Stimulated activated CD4-positive, alpha-beta T cell treated with anti-CD3 and anti-CD28 coated beads, Interleukin-15, amount 100 ng/mL, for 24 hours (primary cell): ENCODE measurements at places on chromosomes 3 and 15.
A peak's percentile ranks its signal among the peaks of the same experiment; 100 is the strongest.

DNA sequence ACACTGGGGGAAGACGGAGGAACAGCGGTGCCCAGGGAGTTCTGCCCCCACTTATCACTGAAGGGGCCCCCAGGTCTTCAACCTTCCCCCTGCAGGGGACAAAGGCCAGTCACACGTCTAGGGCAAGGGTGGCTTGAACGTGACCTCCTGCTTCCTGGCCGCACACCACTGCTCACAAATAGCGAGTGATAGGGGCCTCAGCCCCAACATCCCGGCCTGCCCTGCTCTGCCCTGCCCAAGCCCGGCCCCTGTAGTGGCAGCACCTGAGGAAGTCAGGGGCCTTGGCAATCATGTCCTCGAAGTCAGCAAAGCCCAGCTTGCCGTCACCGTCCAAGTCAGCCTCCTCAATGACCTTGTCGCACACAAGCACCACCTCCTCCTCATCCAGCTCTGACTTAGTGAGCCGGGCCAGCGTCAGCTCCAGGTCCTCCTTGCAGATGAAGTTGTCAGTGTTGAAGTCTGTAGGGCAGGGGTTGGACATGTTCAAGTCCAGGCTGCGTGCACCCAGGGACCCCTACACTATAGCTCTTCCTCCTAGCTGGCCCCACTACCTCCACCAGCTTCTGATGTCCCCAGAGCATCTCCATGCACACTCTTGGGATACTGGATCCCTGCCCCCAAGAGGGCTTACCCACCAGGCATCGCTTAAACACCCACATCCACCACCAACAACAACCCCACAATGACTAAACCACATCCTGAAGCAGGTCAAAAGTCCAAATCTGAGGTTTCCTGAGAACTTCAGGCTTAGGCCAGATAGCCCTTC lies 13.3 kb downstream of the SH2D7 start:
- DNase-seq = no peak

DNA sequence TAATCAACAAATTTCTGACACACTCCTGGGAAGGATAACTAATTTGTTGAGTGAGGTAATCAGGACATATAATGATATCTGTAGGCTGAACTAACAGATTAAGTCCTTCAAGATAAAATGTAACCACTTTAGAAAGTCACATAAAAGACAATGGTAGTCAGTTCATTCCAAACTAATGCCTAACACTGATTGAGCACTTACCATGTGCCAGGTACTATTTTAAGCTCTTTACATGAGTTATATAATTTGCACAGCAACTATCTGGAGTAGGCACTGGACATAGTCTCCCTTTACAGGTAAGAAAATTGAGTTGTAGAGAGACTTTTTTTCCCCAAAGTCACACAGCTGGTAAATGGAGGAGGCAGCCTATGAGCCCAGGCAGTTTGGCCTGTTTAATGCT lies 211.2 kb upstream of the CFAP20DC start:
- DNase-seq = no peak

- DNase-seq = no peak
These were observed 22.9 kb upstream of the ABHD10 start for GRCh38 chr3:111955876-111956275.

DNA sequence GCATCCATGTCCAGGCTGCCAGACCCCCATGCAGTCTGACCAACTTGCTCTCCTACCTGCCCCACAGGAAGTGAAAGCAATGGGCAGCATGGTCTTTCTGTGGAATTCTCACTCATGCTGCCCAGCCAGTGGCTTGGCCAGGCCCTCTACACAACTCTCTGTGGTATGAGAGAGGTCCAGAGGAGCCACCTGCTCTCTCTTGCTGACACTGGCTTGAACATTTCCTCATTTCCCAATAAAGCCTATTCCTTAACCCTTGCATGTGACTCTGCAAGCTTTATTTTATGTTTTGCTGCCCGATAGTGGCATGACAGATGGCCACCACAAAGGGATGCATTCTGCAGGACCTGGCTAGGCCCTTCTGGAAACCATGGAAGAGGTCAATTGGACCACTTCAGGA lies 53.8 kb downstream of the CCR1 start:
- DNase-seq = no peak

DNA sequence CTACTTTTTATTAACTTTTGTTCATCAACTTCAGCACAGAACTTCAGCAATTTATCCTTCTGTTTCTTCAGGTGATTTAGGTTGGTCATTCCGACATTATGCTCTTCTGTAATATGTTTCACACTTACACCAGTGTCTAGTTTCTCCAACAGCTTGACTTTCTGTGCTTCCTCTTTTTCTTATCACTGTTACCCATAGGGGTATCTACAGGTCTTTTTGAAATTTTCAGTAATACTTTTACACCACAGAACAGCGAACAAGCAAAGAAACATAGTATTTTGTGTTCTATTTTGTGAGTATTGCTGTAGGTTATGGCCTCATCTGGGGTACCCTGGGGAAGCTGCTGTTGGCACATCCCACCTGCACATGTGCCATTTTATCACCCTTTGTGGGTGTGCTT lies 260.7 kb downstream of the NSUN3 start:
- no peak for DNase-seq

GRCh38 chr3:9976721-9977709 lies 9.6 kb downstream of the EMC3 start:
- peak; percentile 32 for DNase-seq

DNA sequence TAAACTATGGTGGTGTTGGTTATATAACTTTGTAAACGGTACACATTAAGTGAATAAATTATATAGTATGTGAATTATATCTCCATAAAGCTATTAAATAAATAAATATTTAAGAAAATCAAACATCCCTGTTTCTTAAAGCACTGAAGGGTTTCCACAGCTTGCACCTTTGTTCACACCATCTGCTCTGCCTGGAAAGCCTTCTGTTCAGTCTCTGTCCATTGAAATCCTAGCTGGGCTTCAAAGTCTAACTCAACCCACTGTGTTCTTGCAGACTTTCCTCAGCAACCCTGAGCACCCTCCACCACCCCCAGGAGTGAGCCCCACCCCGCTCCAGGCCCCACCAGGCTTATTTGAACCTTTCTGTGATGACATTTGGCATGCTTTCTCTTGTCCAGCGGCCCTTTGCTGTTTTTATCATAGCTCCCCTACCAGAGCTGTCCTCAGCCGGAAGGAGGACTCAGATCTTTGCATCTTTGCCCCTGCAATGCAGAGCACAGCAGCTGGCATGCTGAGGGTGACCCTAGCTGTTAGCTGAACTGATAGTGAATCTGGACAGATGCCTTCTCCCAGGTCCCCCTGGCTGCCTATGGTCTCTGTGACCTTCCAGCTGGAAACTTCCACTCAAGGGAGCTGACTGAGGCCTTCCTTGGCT lies 105.2 kb downstream of the DAPK2 start:
- DNase-seq = no peak

- peak; percentile 4 for DNase-seq
These were observed 53.8 kb downstream of the LRRK1 start for GRCh38 chr15:100972975-100973350.

- no peak for DNase-seq
These were observed 34.0 kb upstream of the CCDC174 start for GRCh38 chr3:14617508-14618023.

DNA sequence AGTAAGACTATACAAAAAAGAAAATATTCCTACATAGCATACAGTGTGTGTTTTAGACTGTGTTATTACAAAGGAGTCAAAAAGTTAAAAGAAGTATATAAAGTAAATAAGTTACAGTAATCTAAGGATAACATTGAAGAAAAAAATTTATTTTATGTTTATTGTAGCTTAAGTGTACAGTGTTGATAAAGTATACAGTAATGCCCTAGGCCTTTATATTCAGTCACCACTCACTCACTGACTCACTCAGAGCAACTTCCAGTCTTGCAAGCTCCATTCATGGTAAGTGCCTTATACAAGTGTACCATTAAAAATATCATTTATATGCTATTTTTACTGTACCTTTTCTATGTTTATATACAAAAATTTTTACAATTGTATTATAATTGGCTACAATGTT lies 220.1 kb downstream of the BCHE start:
- DNase-seq = no peak

GRCh38 chr15:87089551-87089950 lies 1009.9 kb downstream of the AGBL1 start:
- DNase-seq = no peak

DNA sequence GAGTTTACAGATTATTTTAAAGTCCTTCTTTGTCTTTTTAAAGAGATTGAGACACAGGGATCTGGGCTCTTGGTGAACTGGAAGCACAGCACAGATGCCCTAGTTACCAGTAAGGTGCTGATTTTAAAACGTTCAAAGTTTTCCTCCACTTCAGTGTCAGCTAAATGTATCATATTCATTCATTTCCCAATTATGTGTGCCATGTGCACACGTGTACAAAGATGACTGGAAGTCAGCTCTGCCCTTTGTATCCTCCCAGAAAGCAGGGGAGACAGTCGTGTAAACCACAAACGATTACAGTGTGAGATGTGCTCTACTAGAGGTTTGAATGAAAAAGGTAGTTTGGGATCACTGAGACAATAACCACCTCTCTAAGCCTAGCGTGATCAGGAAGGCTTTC lies 730 bp downstream of the ZKSCAN7 start:
- DNase-seq = no peak

- no peak for DNase-seq
These were observed 10.8 kb downstream of the GHRL start for GRCh38 chr3:10281951-10282350.

DNA sequence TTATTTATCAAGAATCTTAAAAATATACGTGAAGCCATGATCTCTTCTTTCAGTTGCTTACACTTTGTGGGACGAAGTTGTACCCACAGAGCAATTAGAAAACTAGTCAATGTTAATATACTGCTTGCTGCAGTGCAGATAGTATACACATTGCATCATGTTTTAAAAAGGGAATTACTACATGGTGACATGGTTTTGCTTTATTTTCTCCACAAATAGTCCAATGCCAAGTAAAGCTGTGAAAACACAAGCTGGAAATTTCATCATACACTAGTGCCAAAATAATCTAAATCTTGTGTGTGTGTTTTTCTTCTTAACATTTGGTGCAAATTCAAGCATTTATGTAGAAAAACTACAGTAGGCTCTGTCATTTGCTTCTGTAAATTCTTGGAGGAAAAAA lies 233.0 kb downstream of the EPHA3 start:
- DNase-seq = no peak
